ENCODE measurements at places on chromosomes 2 and 18.

- DNase-seq, result no peak
Measured at GRCh38 chr2:110121052-110121334, 5.4 kb upstream of the MALL start.

DNA sequence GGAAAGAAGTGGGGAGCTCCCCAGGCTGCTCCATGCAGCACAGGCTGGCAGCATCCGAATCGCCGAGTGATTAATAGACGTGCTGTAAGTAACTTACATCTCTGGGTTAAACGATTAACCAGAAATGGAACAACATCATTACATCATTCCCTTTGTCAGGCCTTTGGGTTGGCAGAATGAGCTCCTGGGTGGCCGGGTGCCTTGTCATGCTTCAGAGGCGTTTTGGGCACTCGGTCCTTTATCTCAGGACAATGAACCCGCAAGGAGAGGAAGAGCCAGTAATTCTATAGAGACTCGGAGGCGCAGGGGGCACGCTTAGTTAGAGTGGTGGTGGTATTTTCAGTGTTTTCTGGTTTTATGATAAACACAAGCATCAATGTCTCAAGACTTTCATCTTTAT lies 146.9 kb upstream of the TPO start:
- DNase-seq, result no peak

DNA sequence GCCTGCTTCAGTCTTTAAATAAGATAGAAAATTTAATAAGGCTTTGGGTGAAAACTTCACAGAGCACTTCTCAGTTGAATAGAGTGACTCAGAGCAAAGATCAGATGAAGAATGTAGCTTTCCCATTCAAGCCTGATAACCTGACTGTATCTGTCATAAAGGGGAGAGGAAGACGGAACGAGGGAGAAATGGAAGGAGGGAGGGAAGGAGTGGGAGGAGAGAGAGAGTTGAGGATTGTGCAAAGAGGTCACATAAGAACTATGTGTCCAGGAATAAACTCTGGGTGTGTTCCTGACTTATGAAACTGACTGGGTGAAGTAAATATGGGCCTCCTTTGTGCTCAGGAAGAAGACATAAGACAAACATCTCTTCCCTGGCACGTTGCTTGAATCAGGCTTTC lies 385.5 kb downstream of the LPIN1 start:
- DNase-seq, result no peak

- no peak for DNase-seq
Measured at GRCh38 chr2:45353879-45354278, 257.2 kb downstream of the SRBD1 start.

DNA sequence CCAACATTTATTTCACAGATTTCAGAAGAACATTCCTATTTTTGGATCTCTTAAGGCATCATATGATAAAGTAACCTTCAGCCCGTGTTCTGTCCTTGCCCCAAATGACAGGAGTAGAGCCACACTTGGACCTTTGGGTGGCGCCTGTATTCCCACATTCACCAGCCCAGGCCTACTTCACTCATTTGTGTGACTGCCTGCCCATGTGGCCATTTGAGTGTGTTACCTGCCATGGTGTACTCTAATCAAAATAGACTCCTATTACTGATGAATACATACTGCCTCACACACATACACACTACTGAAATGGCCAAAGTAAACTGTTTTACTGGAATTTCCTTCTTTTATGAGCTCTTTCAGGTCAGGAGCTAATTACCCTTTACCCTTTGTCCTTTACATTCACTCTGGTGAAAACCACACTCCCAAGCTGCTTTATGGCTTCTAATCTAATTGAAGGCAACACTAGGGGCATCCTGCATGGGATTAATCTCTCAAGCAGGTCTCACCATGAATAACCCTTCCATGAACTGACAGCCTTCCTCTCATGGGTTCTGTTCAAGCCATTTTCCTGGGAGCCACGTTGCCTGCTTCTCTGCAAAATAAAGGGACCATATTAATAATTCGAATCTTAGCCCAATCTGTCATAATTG lies 271.0 kb upstream of the GALNT5 start:
- no peak for DNase-seq

- DNase-seq, result no peak
Measured at GRCh38 chr2:15786003-15786654, 154.2 kb upstream of the MYCN start.

Data from spinal cord (tissue), 10 donors.